ENCODE measurements at places on chromosomes 1 and 21.

- no peak for DNase-seq
Measured at GRCh38 chr1:243335292-243335691, 79.5 kb downstream of the SDCCAG8 start.

- peak; percentile 16 for DNase-seq
Measured at GRCh38 chr1:107673006-107673405, 292.0 kb downstream of the VAV3 start.

DNA sequence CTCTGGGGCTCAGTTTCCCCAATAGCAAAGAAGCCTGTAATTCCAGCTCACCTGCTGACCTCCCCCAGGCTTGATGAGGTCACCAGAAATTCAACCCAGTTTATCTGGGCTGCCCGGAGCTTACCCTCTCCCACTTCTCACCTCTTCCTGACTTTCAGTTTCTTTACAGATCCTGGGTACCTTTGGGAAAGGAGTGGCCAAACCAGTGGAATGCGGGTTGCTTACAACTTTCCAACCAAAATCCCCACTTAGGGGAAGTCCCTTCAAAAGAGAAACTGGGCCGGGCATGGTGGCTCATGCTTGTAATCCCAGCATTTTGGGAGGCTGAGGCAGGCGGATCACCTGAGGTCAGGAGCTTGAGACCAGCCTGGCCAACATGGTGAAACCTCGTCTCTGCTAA is 5.9 kb upstream of the MARCKSL1 start:
- no peak for DNase-seq

GRCh38 chr1:43913051-43913501 is 20.5 kb upstream of the ARTN start:
- no peak for DNase-seq

GRCh38 chr1:205505791-205506190 is 1.3 kb downstream of the CDK18 start:
- no peak for DNase-seq

DNA sequence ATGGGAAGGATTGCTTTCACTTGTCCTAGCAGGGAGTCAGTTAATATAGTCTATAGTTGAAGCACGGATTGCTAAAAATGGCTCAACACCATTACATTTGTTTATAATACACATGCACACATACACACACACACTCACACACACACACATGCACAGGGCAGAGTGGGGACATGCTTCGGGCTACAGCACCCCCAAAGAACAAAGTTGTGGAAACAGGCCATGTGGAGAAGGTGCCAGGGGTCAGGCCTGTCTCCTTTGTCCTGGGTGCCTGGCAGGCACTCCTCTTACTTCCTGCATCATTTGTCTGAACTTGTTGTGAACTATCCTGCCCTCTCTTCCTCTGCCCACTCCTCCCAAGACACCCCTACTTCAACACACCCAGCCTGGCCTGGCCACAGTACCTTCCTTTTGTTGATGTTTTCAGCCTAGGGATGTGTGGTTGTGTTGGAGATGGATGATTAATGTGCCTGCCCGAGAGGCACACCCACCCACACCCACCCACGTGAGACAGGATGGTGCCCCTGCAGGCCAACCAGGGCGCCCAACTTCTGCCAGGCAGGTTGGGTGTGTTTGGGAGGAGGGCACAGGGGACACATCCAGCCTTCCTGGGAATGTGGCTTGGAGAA is 17.5 kb downstream of the RASSF5 start:
- no peak for DNase-seq

GRCh38 chr1:45843474-45843905 is 40.1 kb downstream of the MAST2 start:
- DNase-seq: peak; percentile 51

DNA sequence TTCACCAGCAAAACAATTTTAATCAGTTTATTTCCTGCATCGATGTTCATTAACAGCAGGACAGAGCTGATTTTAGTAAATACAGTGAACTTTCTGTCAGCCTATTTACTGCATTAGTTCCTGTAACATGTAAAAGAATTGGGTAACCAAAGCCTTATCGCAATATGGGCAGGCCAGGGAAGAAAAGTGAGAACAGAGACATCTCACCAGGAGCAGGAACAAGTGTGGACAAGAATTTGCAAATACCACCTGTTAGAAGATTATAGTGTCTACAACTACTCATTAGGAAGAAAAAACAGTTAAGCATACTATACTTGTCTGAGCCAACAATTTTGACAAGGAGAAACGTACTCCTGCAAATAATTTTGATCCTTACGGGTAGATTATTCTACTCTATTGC is 1293.9 kb downstream of the PLA2G4A start:
- DNase-seq: no peak
